ENCODE measurements at places on chromosomes 7 and 10.

DNA sequence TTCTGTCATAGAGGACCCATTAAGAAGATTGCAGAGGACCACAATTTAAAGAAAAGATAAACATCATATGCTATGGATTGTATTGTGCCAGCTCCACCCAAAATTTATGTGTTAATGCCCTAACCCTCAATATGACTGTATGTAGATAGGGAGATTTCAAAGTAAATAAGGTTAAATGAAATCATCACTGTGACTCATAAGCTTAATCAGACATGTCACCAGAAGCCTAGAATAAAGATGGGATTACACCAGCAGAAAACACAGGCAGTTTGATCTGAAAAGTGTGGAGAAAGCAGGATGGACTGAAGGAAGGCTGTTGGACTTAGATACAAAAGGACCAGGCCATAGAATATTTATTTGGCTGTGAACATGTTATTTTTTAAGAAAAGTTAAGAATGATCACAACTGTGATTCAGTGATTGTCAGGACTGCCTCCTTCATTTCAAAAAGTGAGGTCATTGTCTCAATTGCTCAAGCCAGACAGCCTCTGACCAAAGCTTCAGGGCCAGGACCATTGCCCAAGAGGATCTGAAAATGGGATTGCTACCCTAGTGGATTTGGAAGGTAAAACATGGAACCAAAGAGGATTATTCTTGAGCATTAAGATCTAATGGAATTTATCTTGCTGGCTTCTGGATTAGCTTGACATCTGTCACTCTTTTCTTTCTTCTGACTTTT lies 270.8 kb upstream of the POM121L12 start:
- DNase-seq, result no peak

GRCh38 chr7:99089914-99090629 lies 53.8 kb downstream of the SMURF1 start:
- DNase-seq, result no peak

- DNase-seq, result no peak
Observed at GRCh38 chr7:2813350-2814185, 30.5 kb downstream of the GNA12 start.

GRCh38 chr7:24821045-24821753 lies 63.9 kb upstream of the GSDME start:
- peak; percentile 81 for DNase-seq

- DNase-seq, result no peak
Observed at GRCh38 chr10:12782537-12782936, 219.0 kb downstream of the CCDC3 start.

DNA sequence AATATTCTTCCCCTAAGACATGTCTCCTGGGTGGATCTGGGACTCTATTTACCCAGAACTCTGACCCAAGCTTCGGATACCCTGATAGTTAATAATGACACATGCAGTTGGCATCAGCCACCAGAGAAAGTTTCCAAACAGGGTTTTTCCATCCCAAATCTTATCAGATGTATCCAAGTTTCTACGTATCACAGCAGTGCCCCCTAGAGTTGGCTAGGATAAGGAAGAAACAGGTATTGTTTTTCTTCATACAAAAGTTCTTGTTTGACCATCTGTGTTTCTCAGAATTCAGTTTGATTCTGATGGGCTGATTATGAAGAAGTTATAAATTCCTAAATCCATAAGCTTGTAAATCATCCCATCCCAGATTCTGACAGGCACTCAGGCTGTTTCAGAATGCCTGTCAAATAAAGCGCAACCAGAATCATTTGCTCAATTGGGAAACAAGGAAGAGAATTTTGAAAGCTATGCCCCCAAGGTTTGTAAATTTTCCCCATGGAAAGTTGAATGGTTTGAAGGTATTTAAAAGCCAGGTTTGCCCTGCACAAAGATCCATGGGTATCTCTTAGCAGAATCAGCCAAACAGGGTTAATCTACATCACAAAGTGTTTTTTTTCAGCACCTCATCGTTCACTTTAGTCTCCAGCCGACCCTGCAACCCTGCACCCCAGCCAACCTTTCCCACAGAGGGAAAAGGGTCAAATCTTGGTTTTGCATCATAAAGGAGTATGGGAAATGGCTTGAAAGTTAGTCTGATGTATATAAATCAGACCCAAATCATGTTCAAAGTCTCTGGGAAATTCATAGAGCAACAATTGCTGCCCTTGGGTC lies 47.4 kb downstream of the NRAP start:
- no peak for DNase-seq

DNA sequence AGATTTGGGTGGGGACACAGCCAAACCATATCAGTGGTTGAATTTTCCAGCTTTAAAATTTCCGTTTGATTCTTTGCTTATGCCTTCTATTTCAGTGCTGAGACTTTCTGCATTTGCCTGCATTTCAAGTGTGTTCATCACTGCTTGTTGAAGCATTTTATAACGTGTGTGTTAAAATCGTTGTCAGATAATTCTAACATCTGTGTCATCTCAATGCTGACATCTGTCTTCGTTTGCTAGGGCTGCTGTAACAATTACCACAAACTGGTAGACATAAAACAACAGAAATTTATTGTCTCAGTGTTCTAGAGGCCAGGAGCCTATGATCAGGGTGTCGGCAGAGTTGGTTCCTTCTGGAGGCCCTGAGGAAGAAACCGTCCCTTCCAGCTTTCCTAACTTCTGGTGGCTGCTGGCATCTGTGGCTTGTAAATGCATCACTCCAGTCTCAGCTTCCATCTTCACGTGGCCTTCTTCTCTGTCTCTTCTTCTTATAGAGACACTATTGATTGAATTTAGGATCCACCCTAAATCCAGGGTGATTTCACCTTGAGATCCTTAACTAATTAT lies 71.1 kb upstream of the SDK1 start:
- no peak for DNase-seq

- DNase-seq, result no peak
Observed at GRCh38 chr7:93931655-93932054, 10.1 kb downstream of the GNG11 start.

GRCh38 chr7:269721-270120 lies 20.2 kb upstream of the FOXL3 start:
- DNase-seq, result no peak

DNA sequence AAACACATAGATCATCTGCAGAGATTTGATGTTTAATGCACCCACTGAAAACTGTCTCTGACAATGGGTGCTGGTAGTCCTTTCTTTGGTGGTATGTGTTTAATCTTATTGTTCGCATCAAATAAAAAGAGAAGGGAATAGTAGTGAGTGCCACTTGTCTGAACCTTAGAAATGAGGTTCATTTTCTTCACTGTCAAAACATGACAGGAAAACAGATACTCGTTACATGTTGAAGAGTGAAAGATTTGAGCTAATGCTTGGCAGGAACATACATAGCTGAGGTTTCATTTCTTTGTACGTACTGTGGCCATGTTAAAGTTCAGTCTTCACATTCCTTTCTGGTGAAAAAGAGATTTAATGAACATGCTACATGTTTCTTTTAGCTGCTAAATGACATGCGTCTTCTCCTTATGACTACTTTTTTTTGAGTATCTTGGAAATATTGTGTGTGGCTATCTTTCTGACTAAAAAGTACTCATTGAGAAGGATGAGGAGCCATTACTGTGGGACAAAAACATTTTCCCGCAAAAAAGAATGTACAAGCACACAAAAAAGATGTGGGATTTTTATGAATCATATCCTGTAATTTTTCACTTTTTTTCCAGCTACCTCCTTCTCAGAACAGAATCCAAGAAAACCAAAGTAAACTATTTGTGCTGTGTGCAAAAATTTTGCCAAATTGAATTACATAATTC lies 108.0 kb downstream of the TWIST1 start:
- no peak for DNase-seq

- no peak for DNase-seq
Observed at GRCh38 chr10:6064119-6064518, 2.0 kb upstream of the IL2RA start.

- DNase-seq, result no peak
Observed at GRCh38 chr7:7246223-7246622, 63.9 kb downstream of the C1GALT1 start.

GRCh38 chr10:21174715-21175495 lies 277.8 kb upstream of the NEBL start:
- no peak for DNase-seq

GRCh38 chr10:26746061-26746460 lies 48.6 kb downstream of the PDSS1 start:
- DNase-seq, result no peak

GRCh38 chr10:67802767-67803538 lies 35.0 kb downstream of the DNAJC12 start:
- no peak for DNase-seq

- DNase-seq, result no peak
Observed at GRCh38 chr7:28958235-28958979, at the start of gene TRIL. Gene TRIL (minus strand): TSS chr7:28958330. CDS start chr7:28958046, 284 bp downstream.

GRCh38 chr10:116245156-116245555 lies 27.9 kb downstream of the GFRA1 start:
- DNase-seq, result no peak

GRCh38 chr7:78605119-78605518 lies 806.5 kb downstream of the PHTF2 start:
- no peak for DNase-seq

DNA sequence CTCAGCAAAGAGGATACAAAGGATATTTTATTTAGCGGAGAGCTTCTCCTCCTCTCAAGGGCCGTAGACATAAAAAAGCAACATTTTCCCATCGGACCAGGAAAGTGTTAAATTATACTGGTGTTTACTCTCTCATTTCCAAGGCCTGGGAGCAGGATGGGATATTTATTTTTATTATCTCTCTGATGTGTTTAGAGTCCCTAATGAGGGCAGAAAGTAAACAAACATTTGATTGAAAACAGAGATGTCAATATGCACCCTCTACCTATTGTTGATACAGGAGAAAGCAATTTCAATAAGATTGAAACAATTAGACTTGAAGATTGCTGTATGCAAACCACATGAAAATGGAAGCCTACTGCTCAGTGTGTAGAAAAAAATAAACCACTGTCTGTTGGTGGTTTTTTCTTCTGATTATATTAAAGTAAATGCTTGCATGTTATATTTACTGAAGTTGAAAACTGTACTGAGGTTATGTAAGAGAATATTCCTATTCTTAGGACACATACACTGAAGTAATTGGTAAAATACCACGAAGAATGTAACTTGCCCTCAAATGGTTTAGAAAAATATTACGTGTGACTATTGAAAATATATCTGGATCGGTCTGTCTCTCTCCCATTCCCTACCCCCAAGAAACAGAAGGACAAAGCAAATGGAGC lies 59.3 kb downstream of the ATXN7L1 start:
- DNase-seq, result no peak

DNA sequence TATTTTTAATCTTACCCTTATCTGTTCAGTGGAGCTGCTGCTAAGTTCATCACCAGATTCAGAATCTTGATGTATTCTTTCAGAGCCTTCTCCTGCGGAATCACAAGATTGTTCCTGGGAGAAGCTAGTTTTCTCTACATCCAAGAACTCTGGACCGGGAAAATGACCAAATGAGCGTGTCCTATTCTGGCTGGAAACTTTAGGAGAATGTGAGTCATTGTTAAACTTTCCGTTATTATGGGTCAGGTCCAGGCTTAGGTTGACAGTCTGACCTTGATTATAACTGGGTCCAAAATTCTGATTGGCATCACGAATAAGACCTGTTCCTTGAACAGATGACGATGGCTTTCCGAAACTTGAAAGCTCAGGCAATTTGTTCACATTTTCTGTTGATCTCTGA lies 20.5 kb downstream of the ARHGAP12 start:
- DNase-seq, result no peak
